ENCODE measurements at places on chromosomes 16 and 17.

GRCh38 chr16:4679156-4679849 lies 14.1 kb upstream of the NUDT16L1 start:
- DNase-seq, result no peak

GRCh38 chr16:49543631-49543946 lies 170.0 kb downstream of the C16orf78 start:
- no peak for DNase-seq

DNA sequence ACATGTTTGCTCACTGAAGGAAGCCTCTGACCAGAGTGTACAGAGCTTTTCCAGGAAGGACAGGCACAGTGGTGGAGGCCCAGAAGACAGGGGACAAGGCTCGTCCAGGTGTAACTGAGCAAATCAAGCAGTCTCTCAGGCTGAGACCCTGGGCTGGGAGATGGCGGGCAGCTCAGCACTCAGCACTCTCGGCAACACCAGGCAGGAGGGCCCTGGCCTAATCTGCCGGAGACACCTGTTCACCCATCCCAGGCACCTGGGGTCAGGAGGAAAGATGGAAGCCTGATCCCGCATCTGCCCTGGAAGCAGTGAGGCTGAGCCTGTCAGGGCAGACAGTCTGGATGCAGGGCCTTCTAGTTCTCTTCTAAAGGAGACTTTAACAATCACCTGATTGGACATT lies 4.8 kb downstream of the RASL10B start:
- no peak for DNase-seq

GRCh38 chr17:74015990-74016389 lies 187.5 kb upstream of the RPL38 start:
- DNase-seq, result no peak

- DNase-seq, result no peak
Measured at GRCh38 chr17:78995761-78996451, 13.7 kb downstream of the CANT1 start.

- DNase-seq, result no peak
Measured at GRCh38 chr17:72498364-72499210, 377.8 kb downstream of the SOX9 start.

Measured in CD4-positive, alpha-beta T cell treated with Interleukin-6 at 100 ng/mL for 8 hours (primary cell).